Fibroblast of mammary gland (primary cell): ENCODE measurements at places on chromosomes 7 and 10.
A peak's percentile ranks its signal among the peaks of the same experiment; 100 is the strongest.

DNA sequence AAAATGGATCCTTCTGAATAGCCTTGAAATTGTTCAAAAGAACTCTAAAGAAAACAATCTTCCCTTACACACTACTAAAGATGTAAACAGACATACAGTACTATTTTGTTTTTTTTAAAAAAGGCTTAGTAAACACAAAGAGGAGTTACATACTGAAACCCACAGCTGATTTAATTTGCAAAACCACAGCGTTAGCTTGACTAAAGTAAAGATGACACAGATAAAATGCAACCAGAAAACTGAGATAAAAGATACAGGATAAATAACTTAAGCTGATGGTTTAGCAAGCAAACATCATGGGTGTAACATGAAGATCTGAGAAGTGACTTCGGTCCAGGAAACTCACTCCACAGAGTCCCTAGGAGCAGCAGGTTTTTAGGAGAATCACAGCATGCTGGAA is 21.8 kb downstream of the PRKCQ start:
- DNase-seq, result no peak

DNA sequence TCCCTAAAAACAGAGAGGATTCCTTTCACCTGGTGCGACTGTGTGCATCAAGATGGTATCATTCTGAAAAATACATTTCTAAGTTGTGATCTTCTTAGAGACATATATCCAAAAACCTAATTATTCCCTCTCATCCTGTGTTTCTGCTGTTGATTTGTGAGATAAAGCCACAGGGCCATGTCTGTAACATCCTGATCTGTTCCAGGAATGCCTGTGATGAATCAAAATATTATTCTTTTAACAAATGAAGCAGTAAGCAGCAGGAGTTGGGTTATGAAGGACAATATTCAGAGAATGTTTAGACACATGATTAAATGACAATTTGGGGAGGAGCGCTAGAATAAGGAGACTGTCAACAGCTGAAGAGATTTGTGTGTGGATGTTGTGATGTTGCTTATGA is 731.4 kb downstream of the KCNMA1 start:
- no peak for DNase-seq

DNA sequence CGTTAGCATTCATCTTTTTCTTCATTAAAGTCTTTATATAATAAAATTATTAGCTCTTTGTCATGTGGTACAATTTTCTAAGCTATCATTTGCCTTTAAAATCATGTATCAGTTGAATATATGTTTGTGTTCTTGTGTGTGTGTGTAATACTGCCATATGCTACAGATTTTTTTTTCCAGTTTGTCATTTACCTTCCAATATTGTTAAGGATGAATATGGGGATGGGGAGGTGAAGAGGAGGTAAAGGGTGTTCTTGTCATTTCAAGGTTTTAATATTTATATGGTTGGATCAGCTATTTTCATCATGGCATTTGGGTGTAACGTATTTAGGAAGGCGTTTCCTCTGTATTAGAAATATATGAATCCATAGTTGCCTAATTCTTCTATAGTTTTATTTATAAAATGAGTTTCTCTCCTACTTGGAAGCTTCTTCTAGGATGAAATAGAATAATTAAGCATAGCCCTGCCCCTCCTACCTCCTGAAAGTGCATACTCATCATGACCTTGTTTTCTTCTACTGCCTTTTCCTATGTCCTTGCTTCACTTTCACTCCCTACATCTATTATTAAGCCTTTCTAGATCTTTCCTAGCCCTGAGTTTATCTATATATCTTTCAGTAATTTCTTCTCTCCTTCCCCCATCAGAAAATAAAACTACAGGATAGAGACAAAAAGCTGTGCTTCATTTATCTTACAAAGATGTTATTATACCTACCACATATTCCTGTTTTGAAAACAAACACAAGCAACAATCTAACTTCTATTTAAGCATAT is 25.1 kb downstream of the RAB18 start:
- peak; percentile 32 for DNase-seq

GRCh38 chr7:110592557-110592956 is 498.4 kb upstream of the LRRN3 start:
- no peak for DNase-seq

GRCh38 chr7:46015107-46015868 is 94.2 kb upstream of the IGFBP3 start:
- no peak for DNase-seq

DNA sequence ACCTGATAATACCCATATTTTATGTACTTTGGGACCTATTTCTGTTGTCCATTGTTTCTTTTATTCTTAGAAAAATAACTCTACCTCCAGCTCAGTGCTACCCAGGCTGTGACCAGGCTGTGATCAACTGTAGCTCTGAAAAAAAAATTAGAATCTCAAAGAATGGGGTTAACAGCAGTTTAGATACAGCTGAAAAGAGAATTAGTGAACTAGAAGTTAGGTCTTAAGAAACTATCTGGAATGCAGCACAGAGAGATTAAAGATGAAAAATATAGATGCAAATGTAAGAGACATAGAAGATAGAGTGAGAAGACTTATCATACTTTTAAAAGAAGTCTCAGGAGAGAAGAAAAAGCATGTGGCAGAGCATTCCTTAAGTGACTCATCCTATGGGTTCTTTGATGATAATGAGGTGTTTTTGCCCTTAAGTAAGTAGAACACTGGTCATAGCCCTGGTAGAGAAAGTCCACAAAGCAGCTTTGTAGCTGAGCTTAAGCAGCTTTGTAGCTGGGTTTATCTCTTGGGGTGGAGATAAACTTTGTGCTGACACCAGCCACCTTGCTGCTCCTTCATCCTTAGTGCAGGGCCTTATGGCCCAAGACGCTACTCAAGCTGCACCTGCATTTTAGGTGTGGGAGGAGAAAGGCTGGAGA is 27.3 kb upstream of the SFRP5 start:
- DNase-seq, result no peak

GRCh38 chr10:117518246-117518645 is 24.3 kb upstream of the EMX2 start:
- DNase-seq, result no peak

GRCh38 chr10:79158004-79158340 is 89.2 kb downstream of the ZMIZ1 start:
- no peak for DNase-seq

DNA sequence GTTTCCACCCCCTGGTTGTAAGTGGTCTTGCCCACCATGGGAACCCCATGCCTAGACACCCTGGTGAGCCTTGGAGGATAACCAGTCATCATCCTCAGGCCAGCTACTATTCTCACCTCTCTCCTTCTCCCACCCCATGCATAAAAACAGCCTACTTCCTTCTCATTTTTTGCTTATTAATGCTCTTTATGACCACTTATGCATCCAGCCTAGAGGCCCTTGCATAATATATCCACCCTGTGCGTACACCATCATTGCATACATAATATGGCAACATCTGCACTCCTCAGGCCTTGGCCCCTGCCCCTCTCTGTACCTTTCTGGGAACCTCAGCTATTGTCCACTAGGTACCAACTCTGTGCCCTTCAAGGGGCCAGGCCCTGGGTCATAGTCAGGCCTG is 91.0 kb downstream of the CDH23 start:
- no peak for DNase-seq

- no peak for DNase-seq
Observed at GRCh38 chr7:73555411-73555982, 2.0 kb downstream of the BCL7B start.

DNA sequence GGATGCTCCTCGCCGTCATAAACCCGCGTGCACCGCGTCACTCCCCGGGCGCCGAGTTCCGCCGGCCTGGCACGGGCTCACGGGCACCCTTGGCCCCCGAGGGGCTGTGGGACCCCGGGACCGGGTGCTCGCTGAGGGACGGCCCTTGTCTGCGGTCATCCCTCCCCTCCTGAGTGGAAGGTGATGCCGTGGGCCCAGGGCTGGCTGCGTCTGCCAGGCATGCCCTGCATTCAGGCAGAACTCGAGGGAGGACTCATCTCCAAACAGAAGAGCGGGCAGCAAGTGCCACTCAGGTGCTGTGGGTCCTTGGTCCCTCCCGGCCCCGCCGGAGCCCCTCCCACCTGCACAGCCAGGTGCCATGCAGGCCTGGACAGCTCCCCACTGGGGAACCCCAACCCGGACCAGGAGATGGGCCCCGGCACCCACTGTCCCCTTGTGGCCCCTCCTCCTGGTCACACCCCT is 61.3 kb downstream of the UNCX start:
- DNase-seq, result no peak

- no peak for DNase-seq
Observed at GRCh38 chr10:117537436-117537903, 5.1 kb upstream of the EMX2 start.

DNA sequence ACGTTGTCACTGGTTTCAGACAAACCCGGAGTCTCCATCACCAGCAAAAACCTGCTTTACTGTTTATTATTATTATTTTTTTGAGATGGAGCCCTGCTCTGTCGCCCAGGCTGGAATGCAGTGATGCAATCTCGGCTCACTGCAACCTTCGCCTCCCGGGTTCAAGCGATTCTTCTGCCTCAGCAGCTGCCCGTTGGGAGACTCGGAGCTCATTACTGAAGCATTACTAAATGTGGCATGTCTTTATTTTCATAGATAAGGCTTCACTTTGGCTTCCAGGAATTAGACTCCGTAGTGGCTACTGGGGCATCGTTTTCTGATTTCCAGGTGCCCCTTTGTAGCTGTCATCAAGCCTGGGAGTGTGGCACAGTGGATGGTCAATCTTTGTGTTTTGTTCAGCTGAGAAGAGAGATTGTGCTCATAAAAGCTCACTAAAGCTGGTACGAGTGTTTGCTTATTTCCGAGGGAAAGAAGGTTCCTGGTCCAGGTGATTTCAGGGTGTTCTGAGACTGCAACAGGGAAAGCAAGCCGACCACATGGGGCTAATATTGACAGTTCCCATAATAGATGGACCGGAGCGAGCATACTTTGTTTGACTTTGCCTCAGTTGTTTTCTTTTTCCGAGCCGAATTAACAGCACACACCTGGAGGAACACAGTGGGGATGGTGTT is 163.1 kb downstream of the CAMK1D start:
- DNase-seq, result no peak
